IMR-90 (cell line): ENCODE measurements at places on chromosomes 16 and 17. TPM values are rescaled to one million over a fixed set of nuclear protein-coding genes. Genes with fewer than 3 reads are reported as not detected.

- peak; percentile 84 for DNase-seq
These were observed 287.8 kb upstream of the FOXF1 start for GRCh38 chr16:86222547-86222946.

DNA sequence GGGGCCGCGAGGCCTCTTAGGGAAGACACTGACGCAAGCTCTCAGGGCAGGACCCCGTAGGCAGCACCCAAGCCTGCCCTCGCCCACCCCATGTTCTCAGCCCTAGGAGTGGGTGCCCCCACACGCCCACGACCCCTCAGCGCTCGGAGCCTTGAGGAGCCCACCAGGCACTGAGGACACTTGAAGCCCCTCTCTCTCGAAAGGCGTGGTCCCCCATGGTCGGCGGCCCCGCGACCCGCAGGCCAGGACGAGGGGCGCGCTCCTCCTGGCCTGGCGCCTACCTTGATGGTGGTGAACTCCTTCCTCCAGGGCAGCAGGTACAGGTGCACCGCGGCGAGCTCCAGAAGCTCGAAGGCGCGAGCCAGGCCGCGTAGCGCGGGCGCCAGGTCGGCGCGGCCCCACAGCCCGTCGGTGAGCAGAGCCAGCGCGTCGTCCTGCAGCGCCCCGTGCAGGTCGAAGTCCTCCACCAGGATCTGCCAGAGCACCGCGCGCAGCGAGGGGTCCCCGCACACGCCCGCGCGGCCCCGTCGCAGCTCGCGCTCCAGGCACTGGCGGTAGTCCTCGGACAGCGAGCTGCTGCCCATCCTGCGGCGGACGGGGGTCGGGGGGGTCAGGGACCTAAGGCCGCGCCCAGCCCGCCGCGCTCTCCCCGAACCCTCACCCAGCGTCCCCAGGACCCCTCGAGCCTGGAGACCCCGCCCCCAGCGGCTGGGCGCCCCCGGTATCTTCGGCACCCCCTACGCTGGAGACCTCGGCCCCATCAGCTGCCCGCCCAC is 668 bp downstream of the SPATA2L start:
- DNase-seq: peak; percentile 24

- peak; percentile 85 for DNase-seq
These were observed 13.9 kb downstream of the HAGH start for GRCh38 chr16:1812732-1813163.

GRCh38 chr17:35930211-35931065 is at the start of gene RDM1:
RDM1 (minus strand) TSS chr17:35930773; CDS start chr17:35930727, 46 bp downstream.
- DNase-seq: peak; percentile 34

- DNase-seq: no peak
These were observed 150.3 kb downstream of the KCNJ18 start for GRCh38 chr17:21842332-21843317.

DNA sequence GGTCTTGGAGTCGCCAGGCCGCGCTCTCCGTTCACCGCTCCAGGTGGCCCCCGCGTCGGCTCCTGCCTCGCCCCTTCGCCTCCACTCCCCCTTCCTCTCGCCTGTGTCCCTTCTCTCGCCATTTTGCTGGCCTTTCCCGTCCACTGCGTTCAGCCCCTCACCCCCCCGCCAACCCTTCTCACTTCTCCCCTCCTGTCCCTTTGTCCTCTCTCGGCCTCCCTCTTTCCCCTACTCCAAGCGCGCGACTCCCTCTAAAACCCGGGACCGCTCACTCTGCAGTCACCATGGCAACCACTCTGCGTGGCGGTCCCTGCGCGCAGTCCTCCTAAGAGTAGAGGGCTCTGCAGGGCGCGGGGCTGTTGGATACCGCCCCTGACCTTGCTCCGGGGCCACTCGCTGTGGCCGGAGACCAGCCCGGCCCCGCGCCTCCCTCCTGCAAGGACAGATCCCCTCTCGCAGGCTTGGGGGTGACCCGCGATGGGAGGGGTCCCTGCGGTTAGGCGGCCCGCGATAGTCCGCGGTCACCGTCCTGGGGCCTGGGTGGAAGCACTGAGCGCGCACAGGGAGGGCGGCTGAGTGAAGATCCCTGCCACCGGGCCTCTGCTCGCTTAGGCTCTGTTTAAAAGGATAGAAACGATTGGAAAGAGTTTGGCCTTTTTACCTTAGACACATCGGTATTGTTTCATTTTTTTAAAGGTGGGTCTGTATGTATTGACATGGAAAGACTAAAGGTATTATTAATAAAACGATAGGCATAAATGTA is 454 bp downstream of the CCDC40 start:
- no peak for DNase-seq

DNA sequence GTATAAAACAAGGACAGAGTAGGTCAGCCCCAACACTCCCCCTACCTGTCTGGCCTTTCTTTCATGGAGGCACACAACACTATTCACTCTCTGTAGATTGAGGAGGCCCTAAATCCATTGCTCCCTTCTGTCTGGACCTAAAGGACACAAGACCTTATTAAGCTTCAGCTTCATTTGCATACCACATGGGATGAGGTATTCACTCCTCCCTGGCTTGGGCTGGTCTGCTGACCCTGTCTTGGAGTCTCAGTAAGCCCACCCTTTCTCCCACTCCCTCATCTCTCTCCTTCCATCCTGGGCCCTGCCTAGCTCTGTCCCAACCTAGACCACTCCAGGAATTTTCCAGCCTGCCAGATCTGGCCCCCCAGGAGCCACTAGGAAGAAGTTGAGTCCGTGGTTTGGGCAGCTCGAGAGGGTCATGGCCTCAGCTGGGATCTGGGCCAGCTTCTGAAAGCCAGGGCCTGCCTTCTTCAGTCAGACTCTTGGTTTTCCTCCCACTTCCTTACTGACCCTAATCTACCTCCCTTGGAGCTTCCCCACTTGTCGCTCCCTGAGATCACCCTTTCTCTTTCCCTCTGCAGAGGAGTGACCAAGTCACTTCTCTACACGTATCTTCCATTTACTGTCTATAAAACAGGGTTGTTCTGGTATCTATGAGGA is 6.5 kb upstream of the LLGL1 start:
- peak; percentile 63 for DNase-seq

- DNase-seq: peak; percentile 38
These were observed 96.9 kb upstream of the ADAMTS18 start for GRCh38 chr16:77531752-77532151.

GRCh38 chr16:89187770-89188392 is 12.5 kb downstream of the SLC22A31 start:
- DNase-seq: no peak

GRCh38 chr16:12819126-12820117 is 15.7 kb upstream of the CPPED1 start:
- peak; percentile 36 for DNase-seq

DNA sequence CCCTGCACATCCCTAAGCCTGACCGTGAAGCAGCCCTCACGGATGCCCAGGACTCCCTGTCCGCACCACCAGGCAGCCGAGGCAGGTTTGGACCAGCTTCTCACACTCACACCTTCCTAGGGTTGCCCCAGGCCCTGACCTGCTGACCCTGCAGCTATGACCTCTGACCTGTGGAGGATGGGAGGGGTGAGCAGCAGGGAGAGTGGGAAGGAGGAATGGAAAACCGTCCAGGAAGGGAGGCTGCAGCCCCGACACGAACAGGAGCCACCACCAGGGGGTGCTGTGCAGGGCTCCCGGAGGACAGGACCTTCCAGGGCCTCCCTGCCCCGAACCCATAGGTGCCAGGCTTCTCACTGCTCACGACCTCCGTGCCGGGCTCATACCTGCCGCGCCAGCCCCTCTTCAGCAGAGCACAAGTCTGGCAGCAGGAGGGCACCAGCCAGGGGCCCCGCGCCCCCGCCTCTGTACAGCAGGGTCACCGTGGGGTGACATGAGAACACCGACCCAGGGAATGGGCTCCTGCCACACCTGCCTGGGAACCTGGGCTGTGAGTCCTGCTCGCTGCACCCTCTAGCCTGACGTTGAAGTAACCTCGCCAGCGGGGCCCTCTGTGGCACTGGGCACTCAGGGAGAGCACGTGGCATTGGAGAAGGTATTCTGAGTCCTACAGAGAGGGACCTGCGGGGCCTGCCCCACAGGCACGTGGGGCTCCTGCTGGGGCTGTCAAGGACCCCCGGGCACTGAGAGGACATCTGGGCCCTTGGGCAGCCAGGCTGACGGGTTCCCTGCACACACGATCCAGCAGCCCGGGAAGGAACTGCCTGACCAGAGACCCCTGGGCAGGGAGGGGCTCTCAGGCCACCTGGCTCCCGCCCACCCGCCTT is 37.6 kb downstream of the CTU2 start:
- DNase-seq: peak; percentile 55

- peak; percentile 52 for DNase-seq
These were observed 3.0 kb upstream of the BAHCC1 start for GRCh38 chr17:81391936-81392908.

GRCh38 chr17:14545156-14545906 is 244.4 kb downstream of the HS3ST3B1 start:
- no peak for DNase-seq

GRCh38 chr17:73971127-73971526 is 232.4 kb upstream of the RPL38 start:
- no peak for DNase-seq

DNA sequence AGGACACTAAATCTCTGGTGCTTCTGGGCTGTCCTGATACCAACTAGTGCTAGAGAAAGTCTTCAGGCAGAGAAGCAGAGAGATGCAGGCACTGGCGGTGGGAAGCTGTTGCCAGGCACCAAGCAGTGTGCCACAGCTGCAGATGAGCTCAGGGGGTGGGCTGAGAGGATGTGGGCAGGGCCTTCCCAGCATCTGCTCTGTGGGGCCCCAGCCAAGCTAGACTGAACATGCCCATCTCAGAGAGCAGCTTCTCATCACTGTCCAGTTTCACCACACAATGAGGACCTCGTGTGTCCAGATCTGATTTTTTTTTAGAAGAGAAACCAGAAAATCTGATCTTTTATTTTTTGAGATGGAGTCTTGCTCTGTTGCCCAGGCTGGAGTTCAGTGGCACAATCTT is 17.1 kb downstream of the PSKH1 start:
- peak; percentile 69 for DNase-seq

GRCh38 chr17:49715717-49716279 is 8.0 kb upstream of the SLC35B1 start:
- DNase-seq: no peak

ITGAD gene
- total RNA-seq: not detected in 2 replicates

SLC5A11 gene
- under 0.01 TPM in 1 of 2 replicates, not detected in the other for total RNA-seq

MPP3 gene
- 5.0 and 5.7 TPM in 2 replicates for total RNA-seq

KRT9 gene
- not detected in 2 replicates for total RNA-seq

CD300E gene
- total RNA-seq: not detected in 2 replicates

TBX2 gene
- 20.1 and 23.6 TPM in 2 replicates for total RNA-seq

KCNH6 gene
- 0.18 and 0.28 TPM in 2 replicates for total RNA-seq

RPS6KB1 gene
- total RNA-seq: 18.9 and 20.3 TPM in 2 replicates

MT1H gene
- not detected in 2 replicates for total RNA-seq

HID1 gene
- 0.18 and 0.56 TPM in 2 replicates for total RNA-seq

TSR1 gene
- 72.6 and 79.2 TPM in 2 replicates for total RNA-seq

ZNF286A gene
- 37.6 and 37.8 TPM in 2 replicates for total RNA-seq

C17orf78 gene
- total RNA-seq: not detected in 2 replicates

RGS11 gene
- total RNA-seq: under 0.01 TPM in 2 replicates

ADAP2 gene
- 0.90 and 1.1 TPM in 2 replicates for total RNA-seq

PNMT gene
- total RNA-seq: not detected in 2 replicates
